Calu3 (cell line): ENCODE measurements at places on chromosomes 2 and 18. TPM values are rescaled to one million over a fixed set of nuclear protein-coding genes. Genes with fewer than 3 reads are reported as not detected.

Gene GNAL
- 0.61 and 1.2 TPM in 2 replicates for total RNA-seq

Gene GPBAR1
- total RNA-seq = 1.1 and 1.5 TPM in 2 replicates

Gene FAM161A
- 9.1 and 13.4 TPM in 2 replicates for total RNA-seq

Gene KANSL3
- total RNA-seq = 39.6 and 43.9 TPM in 2 replicates

Gene ATP9B
- total RNA-seq = 24.6 and 25.6 TPM in 2 replicates

Gene CDH20
- total RNA-seq = not detected in 2 replicates

Gene MTHFD2
- total RNA-seq = 177 and 205 TPM in 2 replicates

Gene YWHAQ
- total RNA-seq = 296 and 307 TPM in 2 replicates

Gene CPO
- 0.40 TPM in 1 of 2 replicates, not detected in the other for total RNA-seq

Gene POTEF
- not detected in 2 replicates for total RNA-seq

Gene RPRM
- total RNA-seq = 1.0 and 2.1 TPM in 2 replicates

Gene UGT1A4
- 6.1 TPM in 2 replicates for total RNA-seq

Gene PSMA8
- total RNA-seq = not detected in 2 replicates

Gene GRHL1
- 9.0 and 11.7 TPM in 2 replicates for total RNA-seq

Gene RESP18
- total RNA-seq = not detected in 2 replicates

Gene LRRTM1
- total RNA-seq = not detected in 2 replicates

Gene SERPINB13
- total RNA-seq = not detected in 2 replicates

Gene RTP5
- total RNA-seq = not detected in 2 replicates

Gene KCNF1
- not detected in 2 replicates for total RNA-seq

Gene PKP4
- 119 and 137 TPM in 2 replicates for total RNA-seq

Gene SPHKAP
- total RNA-seq = not detected in 2 replicates

Gene SNRNP200
- 140 and 143 TPM in 2 replicates for total RNA-seq

Gene TXNDC2
- total RNA-seq = not detected in 2 replicates

Gene DAW1
- total RNA-seq = 2.4 and 3.2 TPM in 2 replicates

Gene TCF7L1
- total RNA-seq = 2.9 and 3.0 TPM in 2 replicates

Gene BCL2
- 2.9 and 4.0 TPM in 2 replicates for total RNA-seq

Gene SERPINB11
- total RNA-seq = not detected in 2 replicates

Gene PRKAG3
- total RNA-seq = not detected in 2 replicates

Gene CHRND
- total RNA-seq = not detected in 2 replicates

Gene IL37
- 1.9 and 2.0 TPM in 2 replicates for total RNA-seq

Gene SERPINB3
- total RNA-seq = 0.34 and 0.68 TPM in 2 replicates

Gene COLEC12
- total RNA-seq = not detected in 2 replicates

Gene ACADL
- 1.0 and 1.3 TPM in 2 replicates for total RNA-seq

Gene REG3G
- total RNA-seq = not detected in 2 replicates

Gene PROKR1
- not detected in 2 replicates for total RNA-seq

Gene PIEZO2
- 0.24 and 0.91 TPM in 2 replicates for total RNA-seq

Gene MC4R
- total RNA-seq = not detected in 2 replicates

Gene SERPINB4
- total RNA-seq = 0.76 TPM in 1 of 2 replicates, not detected in the other

Gene CYP26B1
- 3.0 and 5.1 TPM in 2 replicates for total RNA-seq

Gene DNAH6
- total RNA-seq = 0.95 and 1.3 TPM in 2 replicates

Gene CHRNA1
- total RNA-seq = not detected in 2 replicates

Gene RRM2
- 154 and 168 TPM in 2 replicates for total RNA-seq

Gene ACTG2
- total RNA-seq = not detected in 2 replicates

Gene SLC16A14
- 3.7 and 5.5 TPM in 2 replicates for total RNA-seq

Gene COMMD1
- total RNA-seq = 19.4 and 26.0 TPM in 2 replicates

Gene SP9
- not detected in 2 replicates for total RNA-seq

Gene UGT1A3
- total RNA-seq = 5.9 and 6.0 TPM in 2 replicates

Gene HRH4
- 0.09 TPM in 1 of 2 replicates, not detected in the other for total RNA-seq

Gene AGAP1
- total RNA-seq = 56.4 and 63.8 TPM in 2 replicates

Gene ABCG8
- total RNA-seq = 1.4 and 1.6 TPM in 2 replicates

Gene SH3RF3
- 0.17 and 0.29 TPM in 2 replicates for total RNA-seq

Gene MAP3K19
- total RNA-seq = not detected in 2 replicates
